BE2C (cell line): ENCODE measurements at places on chromosomes 5 and 9.

GRCh38 chr5:152170350-152170749, 234.7 kb downstream of the NMUR2 start:
- no peak for DNase-seq

- DNase-seq = no peak
Measured at GRCh38 chr5:145718956-145719355, 116.2 kb downstream of the PRELID2 start.

- no peak for DNase-seq
Measured at GRCh38 chr5:107293541-107294210, 377.1 kb downstream of the EFNA5 start.

- DNase-seq = no peak
Measured at GRCh38 chr5:10253390-10253789, 3.3 kb downstream of the CCT5 start.

DNA sequence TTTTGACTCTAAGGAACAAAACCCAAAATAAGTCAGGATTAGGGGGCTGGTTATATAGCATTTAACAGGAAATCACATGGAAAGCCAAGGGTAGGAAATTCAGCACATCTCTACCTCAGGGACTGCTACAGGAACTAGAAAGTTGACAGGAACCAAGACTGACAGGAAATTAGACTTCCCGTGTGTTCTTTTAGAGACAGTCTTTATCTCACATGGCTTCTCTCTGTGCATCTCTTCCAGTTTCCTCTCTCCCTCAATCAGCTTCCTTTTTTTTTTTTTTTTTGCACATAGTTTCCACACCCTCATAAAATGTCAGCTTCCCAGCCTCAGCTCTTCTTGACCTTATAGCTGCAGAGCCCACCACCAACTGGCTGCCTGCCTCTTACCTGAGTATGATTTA, 4.8 kb downstream of the RECK start:
- DNase-seq = no peak
